MCF 10A (cell line): ENCODE measurements at places on chromosomes 12 and 14.
A peak's percentile ranks its signal among the peaks of the same experiment; 100 is the strongest.

- peak; percentile 76 for DNase-seq
Observed at GRCh38 chr14:31934767-31935266, 142.3 kb upstream of the ARHGAP5 start.

DNA sequence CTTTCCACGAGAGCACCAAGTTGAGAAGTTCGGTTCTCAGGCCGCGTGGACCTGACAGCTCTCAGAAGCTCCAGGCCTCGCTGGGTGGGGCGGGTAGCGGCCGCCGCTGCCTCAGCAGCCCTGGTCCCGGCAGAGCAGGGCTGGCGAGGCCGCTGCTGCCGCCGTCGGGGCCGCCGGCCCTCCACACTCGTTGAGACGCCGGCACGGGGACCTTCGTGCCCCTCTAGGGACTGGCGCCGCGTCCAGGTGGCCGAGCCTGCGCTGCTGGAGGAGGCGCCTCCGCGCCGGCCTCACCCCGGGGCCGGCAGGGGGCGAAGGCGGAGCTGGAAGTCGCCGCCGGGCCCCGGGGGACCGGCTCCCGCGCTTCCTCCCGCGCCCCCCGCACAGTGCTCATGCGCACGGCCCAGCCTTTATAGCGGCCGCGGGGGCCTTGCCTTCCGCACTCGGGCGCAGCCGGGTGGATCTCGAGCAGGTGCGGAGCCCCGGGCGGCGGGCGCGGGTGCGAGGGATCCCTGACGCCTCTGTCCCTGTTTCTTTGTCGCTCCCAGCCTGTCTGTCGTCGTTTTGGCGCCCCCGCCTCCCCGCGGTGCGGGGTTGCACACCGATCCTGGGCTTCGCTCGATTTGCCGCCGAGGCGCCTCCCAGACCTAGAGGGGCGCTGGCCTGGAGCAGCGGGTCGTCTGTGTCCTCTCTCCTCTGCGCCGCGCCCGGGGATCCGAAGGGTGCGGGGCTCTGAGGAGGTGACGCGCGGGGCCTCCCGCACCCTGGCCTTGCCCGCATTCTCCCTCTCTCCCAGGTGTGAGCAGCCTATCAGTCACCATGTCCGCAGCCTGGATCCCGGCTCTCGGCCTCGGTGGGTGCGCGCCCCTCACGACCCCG lies at the start of gene COCH:
COCH (plus strand) TSS at position 440 of the 879 bp plus-strand sequence; CDS start at position 820, 380 bp downstream.
- DNase-seq, result no peak

DNA sequence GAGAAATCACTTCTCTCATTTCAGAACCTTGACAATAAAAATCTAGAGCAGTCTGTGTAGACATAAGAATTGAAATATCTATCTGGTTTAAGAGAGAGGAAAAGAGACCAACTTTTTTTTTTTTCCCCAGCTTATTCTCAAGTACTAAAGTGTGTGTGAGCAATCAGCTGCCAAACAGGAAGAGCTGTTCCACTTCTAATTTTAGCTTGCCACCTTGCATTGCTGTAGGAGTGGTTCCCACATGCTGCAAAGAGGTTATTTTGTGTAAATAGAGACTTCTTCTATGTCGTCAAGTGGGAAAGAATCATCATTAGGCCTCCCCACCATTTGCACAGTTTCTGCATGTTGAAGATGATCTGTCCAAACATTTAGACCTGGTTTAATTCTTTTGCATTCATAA lies 142.6 kb downstream of the NPAS3 start:
- DNase-seq, result no peak

- DNase-seq, result no peak
Observed at GRCh38 chr12:4217091-4217490, 56.5 kb upstream of the CCND2 start.

DNA sequence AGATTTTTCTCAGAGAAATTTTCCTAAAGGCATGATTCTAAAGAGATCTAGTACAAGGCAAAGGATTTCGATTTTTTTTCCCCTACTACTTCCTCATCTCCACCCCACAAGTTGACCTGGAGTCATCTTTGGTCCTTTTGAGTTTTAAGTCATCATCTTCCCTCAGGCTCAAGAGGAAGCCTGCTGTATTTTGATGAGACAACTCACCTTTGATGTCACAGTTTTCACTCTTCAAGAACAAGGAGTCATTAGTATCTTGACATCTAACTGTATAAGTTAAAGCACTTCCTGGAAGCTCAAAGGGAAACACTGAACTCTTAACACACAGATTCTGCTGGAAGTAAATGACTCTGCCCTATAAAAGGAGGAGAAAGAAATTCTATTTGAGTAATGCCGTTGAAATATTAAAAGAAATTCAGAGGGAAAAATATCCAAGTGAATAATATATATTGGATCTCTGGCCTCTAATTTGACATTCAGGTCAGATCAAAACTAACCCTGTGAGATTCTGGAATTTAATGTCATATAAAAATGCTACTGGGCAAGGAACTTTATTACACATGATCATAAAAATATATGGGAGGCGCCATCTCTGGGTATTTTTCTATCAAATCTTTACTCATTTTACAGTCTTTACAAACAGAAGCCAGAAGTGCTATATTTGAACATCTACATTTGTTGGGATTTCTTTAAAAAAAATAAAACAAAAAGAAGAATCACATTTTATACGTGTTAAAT lies 435.0 kb downstream of the NRXN3 start:
- no peak for DNase-seq

DNA sequence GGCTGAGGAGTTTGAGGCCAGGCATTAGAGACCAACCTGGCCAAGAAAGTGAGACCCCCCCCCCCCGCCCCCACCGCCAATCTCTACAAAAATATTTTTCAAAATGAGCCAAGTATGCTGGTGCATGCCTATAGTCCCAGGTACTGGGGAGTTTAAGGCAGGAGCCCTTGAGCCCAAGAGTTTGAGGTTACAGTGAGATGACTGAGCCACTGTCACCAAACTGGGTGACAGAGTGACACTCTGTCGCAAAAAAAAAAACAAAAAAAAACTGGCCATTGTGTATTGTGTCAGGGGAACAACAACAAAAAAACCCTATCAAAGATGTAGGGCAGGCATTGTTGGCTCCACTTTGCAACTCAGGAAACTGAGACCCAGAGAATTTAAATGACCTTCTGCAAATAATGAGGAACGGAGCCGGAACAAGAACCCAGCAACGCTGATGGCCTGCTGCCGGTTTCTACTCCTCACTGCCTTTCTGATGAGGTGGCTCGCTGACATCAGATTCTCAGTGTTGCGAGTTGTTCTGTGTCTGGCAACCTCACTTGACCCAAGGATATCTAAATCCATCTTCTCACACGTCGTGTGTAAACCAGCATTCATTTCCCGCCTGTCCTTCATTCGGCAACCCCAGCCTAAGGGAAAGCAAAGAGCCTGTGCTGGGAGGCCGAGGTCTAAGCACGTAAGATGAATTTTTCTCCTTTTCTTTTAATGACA lies 195.2 kb upstream of the CRY1 start:
- no peak for DNase-seq

GRCh38 chr14:43166163-43166562 lies 1340.9 kb downstream of the FSCB start:
- DNase-seq, result no peak

DNA sequence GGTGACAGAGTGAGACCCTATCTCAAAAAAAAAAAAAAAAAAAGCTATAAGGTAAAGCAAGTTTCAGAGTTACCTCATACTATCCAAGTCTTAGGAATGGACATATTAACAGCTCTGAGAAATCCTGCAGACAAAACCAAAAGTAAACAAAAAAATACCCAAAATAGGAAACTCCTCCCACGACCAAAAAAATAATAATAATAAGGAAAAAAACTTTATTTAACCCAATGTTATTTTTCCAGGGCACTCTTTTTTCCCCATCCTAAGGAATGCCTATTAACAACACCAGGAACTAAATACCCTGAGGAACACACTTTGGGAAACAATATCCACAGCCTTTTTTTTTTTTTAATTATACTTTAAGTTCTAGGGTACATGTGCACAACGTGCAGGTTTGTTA lies 135.5 kb upstream of the CCND2 start:
- no peak for DNase-seq

- peak; percentile 57 for DNase-seq
Observed at GRCh38 chr12:106956048-106956578, 406 bp downstream of the TMEM263 start.

- DNase-seq, result no peak
Observed at GRCh38 chr14:91906374-91906773, 39.0 kb upstream of the TC2N start.

DNA sequence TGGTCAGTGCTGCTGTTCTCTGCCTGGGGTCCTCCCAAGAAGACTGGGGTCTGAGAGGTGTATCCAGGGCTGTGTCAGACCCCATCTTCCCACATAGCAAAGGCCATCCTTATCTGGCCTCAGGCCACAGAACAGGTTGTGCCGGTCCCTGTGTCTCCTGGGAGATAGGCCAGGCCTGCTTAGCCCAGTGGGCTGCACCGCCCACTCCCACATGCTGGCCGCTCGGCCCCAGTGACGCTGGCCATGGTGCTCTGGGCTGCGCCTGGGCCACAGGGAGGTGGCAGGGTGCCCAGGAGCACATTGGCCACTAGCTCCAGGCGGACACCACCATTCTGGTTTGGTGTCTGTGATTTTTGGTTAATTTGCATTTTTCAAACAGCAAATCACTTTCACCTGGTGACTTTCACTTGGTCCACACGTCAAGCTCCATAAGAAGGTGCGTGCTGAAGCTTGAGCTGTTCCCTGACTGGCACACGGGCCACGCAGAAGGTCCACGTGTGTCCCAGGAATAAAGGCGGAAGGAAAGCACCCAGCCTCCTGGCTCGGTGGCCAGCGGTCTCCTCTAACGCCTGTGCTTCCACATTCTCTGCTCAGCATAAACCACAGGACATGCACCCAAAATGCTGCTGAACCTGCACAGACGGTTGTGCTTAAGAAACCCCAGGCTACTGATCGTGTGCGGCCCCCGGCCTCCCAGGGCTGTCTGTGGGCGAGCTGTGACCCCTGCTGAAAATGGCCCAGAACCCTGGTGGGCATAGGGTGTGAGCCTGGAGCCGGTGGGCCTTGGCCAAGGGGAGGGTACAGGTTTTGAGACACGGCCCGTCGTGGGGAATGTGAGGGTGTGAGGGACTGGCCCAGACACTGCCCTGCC lies 4.6 kb downstream of the FBRSL1 start:
- DNase-seq, result no peak

- DNase-seq, result peak; percentile 42
Observed at GRCh38 chr14:95770777-95771176, 56.9 kb upstream of the TCL1A start.

DNA sequence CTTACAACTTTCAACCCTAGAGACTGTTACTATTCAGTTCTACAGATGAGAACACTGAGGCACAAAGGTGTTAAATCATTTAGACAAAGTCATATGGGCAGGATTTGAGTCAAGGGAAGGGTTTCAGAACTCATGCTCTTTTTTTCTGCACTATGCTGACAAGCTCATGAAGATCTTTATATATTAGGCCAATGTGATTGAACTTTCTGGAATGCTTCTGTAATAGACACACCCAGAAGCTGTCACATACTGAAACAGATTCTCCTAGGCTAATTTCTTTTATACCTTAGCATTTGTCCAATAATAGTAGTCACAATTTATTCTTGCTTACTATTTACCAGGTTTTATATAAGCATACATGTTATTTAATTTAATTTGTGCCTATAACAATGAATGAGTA lies 164.0 kb downstream of the ALG10B start:
- DNase-seq, result no peak

- no peak for DNase-seq
Observed at GRCh38 chr14:104702106-104702505, 12.7 kb downstream of the INF2 start.

- DNase-seq, result no peak
Observed at GRCh38 chr12:23361971-23362370, 587.5 kb downstream of the SOX5 start.

- DNase-seq, result peak; percentile 11
Observed at GRCh38 chr12:90899456-90900182, 55.4 kb downstream of the CCER1 start.

DNA sequence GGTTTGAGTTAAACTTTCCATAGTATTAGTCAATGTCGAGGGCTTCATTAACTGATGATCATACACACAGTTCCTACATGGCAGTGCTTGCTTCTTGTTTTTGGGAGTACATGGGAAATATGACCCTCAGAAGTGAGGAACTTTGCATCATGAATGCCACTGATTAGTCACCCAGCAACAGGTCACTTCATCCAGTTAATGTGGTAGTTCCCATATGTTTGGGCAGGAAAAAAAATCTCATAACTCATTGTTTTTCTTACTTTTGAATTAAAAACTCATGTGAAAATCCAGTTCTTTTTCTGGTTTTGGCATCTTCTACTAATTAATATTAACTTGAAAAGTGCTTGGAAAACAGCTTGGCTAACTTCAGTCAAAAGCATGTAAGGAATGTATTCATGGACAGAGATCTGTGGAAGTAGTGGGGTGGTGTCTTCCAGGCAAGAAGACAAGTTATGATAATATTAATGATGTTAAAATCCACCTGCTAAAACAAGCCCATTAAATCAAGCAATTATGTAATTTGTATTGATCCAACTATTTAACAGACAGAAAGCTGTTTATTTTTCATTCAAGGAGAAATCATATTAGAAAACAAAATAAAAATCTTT lies 309.1 kb upstream of the NAV3 start:
- peak; percentile 5 for DNase-seq

DNA sequence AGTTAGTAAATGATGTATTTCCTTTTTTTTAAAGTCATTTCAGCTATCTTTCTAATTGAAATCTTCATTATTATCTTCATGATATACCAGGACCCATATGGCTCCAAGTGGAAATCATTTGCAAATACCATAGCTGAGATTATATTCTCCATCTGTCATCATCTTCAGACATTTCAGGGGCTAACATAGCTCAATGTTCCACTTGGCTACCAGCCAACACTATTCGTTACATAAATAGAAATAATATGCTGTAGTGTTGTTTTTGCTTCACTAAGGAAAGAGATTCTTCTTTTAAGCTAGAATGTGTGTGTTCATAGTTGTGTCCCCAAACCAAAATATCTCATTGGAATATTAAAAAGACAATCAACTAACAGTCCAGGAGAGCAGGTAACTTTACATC lies 225.1 kb downstream of the DIO2 start:
- no peak for DNase-seq

GRCh38 chr14:52694761-52695480 lies 437 bp downstream of the ERO1A start:
- peak; percentile 72 for DNase-seq

DNA sequence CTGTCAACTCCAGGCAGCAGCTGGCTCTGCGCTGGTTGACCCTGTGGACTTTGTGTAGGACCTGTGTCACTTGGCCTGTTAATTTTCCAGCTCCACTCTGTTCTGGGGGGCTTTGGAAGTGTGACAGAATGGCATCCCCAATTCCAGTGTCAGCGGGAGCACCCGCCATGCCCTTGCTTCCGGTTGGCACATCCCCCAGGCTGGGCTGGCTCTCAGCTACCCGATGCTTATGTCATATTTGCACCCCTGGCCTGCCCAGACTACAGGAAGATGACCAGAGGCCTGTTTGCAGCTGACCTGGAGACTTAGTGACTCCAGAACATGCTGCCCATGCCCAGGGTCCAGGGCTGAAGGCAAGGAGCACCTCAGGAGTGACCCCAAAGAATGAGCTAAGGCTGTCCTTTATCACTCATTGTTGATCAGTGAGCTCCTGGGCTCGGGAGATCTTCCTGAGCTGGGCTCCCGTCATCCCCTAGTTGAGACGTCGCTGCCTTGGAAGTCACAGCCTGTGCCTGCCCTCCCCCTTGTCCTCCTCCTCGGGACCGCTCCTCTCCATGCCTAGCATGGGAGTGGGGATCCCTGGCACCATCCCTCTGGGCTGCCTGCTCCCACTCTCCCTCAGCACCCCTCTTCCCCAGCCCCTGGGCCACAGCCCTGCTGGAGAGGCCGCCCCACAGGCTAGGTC lies 163.4 kb upstream of the RTL1 start:
- DNase-seq, result no peak

GRCh38 chr12:130124605-130125244 lies 37.5 kb upstream of the FZD10 start:
- DNase-seq, result no peak

GRCh38 chr12:42468341-42468821 lies 121.2 kb downstream of the PRICKLE1 start:
- DNase-seq, result no peak
